ENCODE measurements at places on chromosomes 7 and 10.
A peak's percentile ranks its signal among the peaks of the same experiment; 100 is the strongest.

GRCh38 chr7:55127622-55128081 lies 108.8 kb downstream of the EGFR start:
- no peak for DNase-seq

GRCh38 chr10:26593896-26594295 lies 103.6 kb upstream of the PDSS1 start:
- DNase-seq: no peak

- DNase-seq: peak; percentile 10
Observed at GRCh38 chr7:17301471-17302456, 3.3 kb downstream of the AHR start.

- no peak for DNase-seq
Observed at GRCh38 chr10:68957654-68958053, 1.7 kb downstream of the DDX21 start.

DNA sequence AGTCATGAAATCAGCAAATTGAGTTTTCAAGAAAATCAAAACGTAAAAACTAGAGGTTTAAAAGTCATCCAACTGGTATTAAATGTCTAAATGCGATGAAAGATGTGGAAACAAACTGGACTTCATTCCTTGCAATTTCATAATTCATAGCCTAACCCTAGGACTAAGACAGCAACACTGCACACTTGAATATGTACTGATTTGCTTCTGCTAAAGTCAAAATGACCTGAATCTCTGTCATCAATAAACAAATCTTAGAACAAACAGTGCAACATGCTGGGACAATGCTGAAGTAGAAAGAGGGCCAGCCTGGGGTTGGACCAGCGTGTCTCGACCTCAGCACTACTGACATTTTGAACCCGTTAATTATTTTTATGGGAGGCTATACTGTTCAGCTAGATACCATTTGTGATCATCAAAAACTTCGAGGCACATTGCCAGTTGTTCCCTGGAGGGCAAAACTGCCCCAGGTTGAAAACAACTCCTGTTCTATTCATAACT lies 47.1 kb downstream of the MYOF start:
- DNase-seq: no peak

GRCh38 chr7:82615527-82615926 lies 171.9 kb upstream of the CACNA2D1 start:
- no peak for DNase-seq

All from stimulated activated CD8-positive, alpha-beta memory T cell treated with anti-CD3 and anti-CD28 coated beads, Interleukin-2, amount 100 ng/mL, for 48 hours (primary cell).